Stimulated activated CD8-positive, alpha-beta memory T cell treated with anti-CD3 and anti-CD28 coated beads, Interleukin-4, amount 100 ng/mL, for 1 hour (primary cell): ENCODE measurements at places on chromosomes 4 and X.

GRCh38 chr4:8878421-8878820 is 6.8 kb upstream of the HMX1 start:
- no peak for DNase-seq

- no peak for DNase-seq
These were observed 11.2 kb upstream of the BCOR start for GRCh38 chrX:40108959-40109287.

- no peak for DNase-seq
These were observed 34.2 kb downstream of the BCOR start for GRCh38 chrX:40063555-40063954.

DNA sequence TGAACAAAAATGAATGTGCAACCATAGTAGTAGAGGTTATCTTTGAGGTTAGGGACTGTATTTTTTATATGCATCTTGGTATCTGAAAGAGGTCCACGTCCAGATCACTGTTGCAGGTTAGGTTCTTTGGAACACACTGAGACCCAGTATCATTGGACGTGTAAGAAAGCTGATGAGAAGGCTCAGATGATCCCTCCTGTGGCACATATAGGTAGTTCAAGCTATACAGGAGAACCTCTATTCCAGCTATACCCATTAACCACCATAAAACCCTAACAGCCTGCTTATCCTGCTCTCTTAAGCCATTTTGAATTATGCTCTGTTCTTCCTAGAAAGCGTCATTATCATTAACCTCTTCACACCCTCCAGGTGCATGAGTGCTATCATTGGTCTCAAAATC is 930.7 kb upstream of the HS3ST1 start:
- DNase-seq, result no peak

- DNase-seq, result no peak
These were observed 16.5 kb upstream of the PDCL2 start for GRCh38 chr4:55608591-55608990.
